Left hindlimb (tissue), 1 donor: ENCODE measurements at places on chromosomes 2 and 18.

DNA sequence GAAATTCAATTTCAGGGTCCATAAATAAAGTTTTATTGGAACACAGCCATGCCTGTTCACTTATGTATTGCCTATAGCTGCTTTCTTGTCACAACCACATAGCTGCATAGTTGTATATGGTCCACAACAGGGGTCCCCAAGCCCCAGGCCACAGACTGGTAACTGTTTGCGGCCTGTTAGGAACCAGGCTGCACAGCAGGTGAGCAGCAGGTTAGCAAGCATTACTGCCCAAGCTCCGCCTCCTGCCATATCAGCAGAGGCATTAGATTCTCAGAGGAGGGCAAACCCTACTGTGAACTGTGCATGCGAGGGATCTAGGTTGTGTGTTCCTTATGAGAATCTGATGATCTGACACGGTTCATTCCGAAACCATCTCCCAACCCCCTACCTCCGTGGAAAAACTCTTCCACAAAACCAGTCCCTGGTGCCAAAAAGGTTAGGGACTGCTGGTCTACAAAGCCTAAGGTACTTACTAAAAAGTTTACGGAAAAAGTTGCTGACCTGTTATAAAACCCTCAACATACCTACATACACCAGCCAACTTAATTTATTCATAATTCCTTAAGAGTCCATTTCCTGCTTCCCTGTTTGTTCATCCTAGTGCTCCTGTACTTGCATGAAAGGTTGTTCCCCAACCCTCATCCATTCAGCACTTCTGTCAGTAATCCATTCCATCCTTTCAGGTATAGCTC, 40.1 kb downstream of the NDUFAF7 start:
- no peak for DNase-seq

DNA sequence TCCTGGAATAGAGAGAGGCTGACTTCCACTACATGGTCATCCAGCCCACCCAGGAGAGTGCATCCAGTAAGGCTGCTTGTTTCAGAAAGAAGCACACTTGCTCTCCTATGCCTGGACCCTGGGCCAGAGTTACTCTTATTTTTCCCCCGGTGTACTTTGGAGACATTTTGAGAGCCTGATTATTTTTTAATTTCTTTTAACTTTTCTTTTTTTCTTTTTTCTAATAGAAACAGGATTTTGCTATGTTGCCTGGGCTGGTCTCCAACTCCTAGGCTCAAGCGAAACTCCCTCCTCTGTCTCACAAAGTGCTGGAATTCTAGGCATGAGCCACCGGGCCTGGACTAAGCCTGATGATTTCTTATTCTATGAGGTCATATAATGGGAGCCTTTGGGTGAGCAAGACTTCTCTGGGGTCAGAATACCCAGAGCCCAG, 62.2 kb downstream of the RPL37A start:
- DNase-seq: peak; percentile 52

GRCh38 chr2:168948621-168949212, 47.6 kb downstream of the G6PC2 start:
- DNase-seq: no peak

- no peak for DNase-seq
Measured at GRCh38 chr2:171482308-171482707, 40.0 kb upstream of the CYBRD1 start.

DNA sequence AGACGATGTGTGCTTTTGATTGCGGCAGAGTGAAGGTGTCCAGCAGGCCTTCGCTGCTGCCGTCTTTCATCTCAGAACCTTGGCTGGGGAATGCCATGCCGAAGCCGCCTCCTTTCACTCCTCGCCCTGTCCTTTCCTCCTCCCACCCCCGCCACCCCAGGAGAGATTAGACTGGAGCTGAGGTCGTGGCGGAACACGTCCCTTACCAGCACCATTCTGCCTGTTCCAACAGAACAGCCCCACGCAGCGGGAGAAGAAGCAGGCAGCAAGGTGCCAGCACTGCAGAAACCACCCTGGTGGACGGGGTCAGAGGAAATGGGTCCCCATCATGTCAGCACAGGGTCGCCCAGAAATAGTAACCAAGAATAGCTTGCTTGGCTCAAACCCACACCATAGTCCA, 24.8 kb upstream of the RBM44 start:
- DNase-seq: no peak

DNA sequence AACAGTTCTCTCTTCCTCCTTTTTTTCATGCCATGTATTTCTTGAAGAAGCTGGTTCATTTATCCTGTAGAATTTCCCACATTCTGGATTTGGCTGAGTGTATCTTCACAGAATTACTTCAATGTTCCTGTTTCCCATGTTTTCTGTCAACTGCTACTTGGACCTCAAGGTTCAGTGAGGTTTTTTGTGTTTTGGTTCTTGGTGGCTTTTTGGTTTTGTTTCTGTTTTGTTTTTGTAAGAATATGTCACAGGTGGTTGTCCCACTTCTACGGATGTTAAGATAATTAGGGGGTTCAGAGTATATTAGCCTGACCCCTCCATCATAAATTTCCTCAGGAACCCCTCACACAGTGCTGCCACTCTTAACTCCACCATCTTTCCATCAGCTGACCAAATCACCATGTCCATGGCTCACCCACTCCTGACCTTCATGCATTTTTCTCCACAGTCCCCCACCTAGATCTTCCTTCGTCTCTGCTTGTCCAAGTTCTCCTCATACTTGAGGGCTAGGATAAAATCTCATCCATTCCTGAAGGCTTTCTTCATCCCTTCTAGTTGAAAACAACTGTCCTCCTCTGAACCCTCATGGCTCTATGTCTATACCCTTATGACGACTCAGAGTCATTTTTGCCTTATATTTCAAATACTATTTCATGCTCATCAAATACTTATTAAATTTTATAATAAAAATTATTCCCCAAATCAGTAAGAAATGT, 40.4 kb downstream of the PLEKHM3 start:
- no peak for DNase-seq

- no peak for DNase-seq
Measured at GRCh38 chr18:36408606-36409005, 111.1 kb downstream of the FHOD3 start.

DNA sequence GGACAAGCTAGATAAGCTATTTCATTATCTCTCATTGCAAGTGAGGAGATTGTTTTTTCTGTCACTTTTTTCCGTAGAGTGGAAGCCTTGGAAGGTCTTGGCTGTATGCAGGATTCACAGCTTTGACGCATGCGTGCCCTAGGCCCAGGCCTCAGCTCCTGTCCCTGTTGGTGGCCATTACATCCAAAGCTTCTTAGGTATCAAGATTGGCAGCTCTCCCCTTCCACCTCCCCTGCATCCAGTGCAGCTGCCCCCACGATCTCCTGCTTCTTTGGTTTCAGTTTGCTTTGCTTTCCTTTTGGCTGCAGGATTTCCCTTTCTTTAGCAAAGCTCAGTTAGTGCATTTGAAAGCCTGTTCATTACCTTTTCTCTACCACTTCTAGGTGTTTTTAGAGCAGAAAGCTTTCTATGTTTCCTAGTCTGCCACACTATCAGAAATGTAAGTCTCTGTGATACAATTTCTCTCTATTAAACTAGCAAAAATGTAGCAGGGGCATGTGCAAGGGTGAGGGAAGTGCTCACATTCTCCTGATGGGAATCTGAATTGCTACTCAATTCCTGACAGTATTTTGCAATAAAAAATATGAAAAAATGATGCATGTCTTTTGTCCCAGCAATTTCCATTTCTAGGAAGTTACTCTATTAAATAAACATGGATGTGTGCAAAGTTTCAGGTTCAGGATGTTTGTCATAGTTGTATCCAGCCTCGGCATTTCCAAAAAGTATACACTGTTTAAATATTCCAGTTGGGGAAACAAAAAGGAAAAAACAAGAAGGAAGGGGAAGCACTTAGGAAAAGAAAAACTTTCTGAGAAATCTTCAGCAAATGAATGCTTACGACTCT, 91.2 kb downstream of the LIPG start:
- DNase-seq: no peak

DNA sequence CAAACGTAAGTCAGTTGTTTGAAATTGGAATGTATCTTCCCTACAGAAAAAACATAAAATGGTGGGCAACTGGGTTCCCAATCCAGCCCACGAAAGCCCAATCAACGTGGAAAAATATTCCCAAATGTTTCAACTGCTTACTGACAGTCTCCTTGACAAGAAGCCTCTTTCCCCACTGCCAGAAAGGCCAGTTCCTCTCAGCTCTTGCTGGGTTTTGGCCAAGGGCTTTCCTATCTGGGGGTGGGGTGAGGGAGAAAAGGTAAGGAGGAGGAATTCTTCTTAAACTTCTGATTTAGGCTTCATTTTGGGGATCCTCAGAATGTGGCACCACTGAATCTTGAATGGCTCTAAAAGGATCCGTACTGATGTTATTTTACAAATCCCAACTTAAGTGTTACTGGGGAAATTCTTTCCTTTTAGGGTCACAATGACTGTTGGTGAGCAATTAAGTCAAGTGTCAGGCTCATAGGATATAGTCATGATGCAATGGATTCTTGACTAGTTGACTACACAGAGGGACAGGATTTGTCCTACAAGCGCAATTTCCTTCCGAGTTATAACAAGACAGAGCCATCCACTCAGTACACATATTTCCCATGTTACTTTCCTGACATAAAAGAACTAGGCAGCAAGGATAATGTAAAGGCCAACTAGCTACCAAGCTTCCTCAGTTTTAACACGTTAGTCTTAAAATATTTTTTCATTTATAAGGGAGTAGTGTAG, 73.6 kb downstream of the SPRED2 start:
- no peak for DNase-seq

DNA sequence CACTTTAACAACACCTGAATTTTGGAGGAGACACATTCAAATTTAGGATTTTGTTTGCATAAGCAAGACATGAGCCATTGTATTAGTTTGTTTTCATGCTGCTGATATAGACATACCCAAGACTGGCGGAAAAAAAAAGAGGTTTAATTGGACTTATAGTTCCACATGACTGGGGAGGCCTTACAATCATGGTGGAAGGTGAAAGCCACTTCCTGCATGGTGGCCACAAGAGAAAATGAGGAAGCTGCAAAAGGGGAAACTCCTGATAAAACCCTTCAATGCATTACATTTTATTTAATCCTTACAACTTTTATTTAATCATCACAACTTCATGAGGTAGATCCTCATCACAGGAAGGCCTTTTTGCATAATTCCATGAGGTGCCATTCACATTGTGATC, 242.0 kb upstream of the STON1 start:
- DNase-seq: no peak

GRCh38 chr2:108073415-108074072, 87.2 kb downstream of the SLC5A7 start:
- no peak for DNase-seq

DNA sequence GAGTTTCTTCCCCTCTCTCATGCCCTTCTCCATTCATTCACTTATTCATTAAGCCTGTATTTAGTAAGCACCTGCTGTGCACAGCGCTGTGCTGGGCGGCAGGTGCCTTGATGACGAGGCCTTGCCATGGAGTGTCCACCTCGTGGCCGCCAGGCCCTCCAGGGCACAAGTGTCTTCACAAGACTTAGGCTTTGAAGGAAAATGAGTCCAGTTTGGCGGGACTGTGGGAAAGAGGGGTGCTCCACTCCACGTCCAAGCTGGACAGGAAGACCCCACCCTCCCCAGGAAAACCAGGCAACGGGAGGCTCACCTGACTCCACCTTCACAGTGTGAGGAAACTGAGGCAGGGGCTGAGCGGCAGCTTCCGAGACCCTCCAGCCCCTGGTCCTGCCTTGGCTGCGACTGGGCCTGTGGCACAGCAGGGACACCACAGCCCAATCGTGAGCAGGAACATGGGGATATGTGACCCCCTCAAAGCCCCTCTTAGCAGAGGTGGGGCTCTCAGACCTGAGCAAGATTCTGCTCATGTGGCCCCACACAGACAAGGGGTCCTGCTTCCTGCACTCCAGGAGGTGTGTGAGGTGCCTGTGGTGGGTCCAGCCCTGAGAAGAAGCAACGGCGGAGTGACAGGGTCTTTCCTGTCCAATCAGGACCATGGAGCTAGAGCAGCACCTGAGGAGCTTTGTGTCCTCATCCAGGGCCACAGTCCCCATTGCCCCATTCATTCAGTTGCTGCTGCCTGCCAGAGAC, 110.3 kb upstream of the ODC1 start:
- DNase-seq: no peak

DNA sequence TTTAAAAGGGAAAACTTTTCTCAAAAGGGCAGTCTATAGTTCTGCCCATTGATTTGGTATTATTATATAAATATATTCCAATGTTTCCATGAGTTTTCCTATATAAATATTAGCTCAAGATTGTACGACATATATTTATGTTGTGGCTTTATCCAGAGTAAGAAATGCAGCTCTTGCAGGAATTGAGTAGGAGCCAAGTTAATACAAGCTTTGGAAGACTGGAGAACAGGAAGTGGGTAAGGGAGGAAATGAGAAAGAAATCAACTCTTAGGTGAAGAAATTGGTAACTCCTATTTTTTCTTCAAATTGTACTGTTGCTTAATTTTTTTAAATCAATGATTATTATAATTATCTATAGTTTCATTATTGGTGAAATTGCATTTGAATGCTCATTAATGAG, 105.4 kb upstream of the FAM117B start:
- DNase-seq: no peak

GRCh38 chr2:214264171-214264570, 146.7 kb upstream of the VWC2L start:
- DNase-seq: no peak

- no peak for DNase-seq
Measured at GRCh38 chr2:237196866-237197618, 111.4 kb downstream of the COPS8 start.

DNA sequence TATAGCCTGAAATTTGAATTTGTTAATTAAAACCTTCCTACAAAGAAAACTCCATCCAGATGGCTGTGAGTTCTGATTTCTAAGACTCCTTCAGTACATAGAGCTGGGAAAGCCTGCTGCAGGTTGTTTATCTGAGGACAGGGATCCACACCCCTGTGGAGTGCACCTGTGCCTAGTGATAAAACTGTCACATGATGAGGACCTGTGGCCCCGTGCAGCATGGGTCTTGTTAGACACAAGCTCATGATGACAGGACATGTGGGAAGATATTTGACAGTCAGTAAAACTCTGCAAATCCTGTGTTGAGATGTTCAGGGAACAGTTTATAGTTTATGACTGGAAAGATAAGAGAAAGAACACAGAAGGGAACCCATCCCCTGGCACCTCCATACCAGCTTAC, 133.2 kb upstream of the TMEM18 start:
- no peak for DNase-seq

- DNase-seq: peak; percentile 38
Measured at GRCh38 chr2:23426263-23426905, 41.4 kb downstream of the KLHL29 start.

DNA sequence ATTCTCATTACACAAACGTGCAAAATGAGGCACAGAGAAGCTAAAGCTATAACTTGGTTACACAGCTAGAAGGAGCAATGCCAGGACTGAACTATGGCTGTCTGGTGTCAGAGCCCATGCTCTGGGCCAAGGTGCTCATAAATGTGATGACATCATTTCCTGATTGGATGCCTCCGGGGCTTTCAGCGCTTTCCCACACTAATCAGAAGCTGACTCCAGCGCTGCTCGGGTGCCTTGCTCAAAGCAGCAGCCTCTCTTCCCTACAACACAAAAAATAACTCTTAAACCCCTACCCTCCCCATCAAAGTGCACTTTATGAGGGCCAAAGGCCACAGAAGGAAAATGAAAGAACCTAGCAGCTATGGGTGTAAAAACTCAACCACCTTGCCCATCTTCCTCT, 90.7 kb downstream of the STK39 start:
- DNase-seq: no peak
